ENCODE measurements at places on chromosomes 6 and 20. TPM values are rescaled to one million over a fixed set of nuclear protein-coding genes. Genes with fewer than 3 reads are reported as not detected.

DNA sequence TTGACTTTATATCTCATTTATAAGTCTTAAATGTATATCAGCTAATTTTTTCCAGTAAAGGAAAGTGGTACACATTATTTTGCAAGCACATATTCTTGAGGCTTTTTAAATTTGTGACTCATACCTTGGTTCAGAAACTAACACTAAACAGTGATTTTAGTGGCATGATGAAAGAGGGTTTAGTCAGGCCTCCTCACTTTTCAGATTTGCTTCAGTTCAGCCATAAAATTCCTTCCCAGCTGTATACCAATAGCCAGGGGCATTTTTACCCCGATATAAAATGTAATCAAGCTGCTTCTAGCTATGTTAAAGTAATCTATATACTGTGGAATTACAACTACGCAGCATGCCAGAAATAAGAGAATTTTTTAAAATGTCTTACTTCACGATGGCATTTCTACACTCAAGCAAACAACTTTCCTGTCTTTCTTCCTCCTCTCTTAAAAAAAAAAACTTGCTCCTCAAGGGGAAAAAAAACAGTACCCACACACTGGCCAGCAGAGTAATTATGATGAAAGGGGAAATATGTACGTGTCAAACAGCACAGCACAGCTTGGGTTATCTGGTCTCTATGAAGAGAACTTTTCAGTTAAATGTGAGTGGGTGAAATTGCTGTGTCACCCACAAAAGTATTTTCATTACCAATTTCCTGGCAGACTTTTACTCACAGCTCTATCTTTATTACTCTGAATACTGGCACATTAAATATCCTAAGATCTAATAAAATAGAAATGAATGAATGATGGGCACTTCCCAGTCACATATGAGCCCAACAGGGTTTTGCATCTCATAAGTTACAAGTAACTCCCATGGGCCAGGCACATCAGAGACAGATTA, 244.8 kb upstream of the TENT5A start:
- DNase-seq, result no peak

DNA sequence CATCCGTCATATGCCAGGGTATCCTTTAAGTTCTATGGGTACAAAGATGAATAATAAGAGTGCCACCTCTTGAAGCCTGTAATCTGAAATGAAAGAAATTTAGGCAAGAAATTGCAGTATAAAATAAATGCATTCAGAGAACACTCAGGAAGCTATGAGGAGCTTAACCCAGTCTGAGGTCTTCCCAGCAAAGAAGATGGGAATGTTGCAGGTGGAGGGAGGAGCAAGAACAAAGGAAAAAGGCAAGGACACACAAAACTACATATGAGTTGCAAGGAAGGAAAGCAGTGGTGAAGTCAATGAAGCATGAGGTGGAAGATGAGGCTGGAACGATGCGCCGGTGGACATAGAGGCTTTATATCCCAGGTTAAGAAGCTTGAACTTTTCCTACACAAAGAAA, 67.0 kb upstream of the DST start:
- DNase-seq, result no peak

DNA sequence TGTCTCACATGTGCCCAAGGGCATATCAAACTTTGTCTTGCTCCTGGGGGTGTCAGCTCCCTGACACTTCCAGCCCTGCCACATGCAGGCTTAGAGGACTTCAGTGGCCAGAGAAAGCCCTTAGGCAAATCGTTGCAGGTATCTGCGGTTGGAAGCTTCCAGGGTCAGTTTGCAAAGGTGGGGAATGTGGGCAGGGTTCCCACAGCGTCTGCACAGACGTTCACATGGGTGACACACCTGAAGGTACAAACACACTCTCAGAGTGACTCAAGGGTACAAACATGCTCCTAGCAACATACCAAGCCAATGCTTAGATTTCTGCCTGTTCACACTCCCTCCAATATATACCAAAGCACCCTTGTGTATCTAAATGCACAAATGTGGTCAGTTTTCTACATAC, 30.0 kb downstream of the VSTM2L start:
- DNase-seq, result no peak

MYLK2 gene
- polyA plus RNA-seq, result 54.0 TPM

LBP gene
- polyA plus RNA-seq, result not detected

Measured in hindlimb muscle (tissue), 1 donor.